ENCODE measurements at places on chromosomes 11 and 22. TPM values are rescaled to one million over a fixed set of nuclear protein-coding genes. Genes with fewer than 3 reads are reported as not detected.

Gene SH3BP1
- total RNA-seq, result 3.8 TPM

Gene CLMP
- total RNA-seq, result 184 TPM

Gene SIRT3
- 20.1 TPM for total RNA-seq

Gene RFPL2
- not detected for total RNA-seq

DNA sequence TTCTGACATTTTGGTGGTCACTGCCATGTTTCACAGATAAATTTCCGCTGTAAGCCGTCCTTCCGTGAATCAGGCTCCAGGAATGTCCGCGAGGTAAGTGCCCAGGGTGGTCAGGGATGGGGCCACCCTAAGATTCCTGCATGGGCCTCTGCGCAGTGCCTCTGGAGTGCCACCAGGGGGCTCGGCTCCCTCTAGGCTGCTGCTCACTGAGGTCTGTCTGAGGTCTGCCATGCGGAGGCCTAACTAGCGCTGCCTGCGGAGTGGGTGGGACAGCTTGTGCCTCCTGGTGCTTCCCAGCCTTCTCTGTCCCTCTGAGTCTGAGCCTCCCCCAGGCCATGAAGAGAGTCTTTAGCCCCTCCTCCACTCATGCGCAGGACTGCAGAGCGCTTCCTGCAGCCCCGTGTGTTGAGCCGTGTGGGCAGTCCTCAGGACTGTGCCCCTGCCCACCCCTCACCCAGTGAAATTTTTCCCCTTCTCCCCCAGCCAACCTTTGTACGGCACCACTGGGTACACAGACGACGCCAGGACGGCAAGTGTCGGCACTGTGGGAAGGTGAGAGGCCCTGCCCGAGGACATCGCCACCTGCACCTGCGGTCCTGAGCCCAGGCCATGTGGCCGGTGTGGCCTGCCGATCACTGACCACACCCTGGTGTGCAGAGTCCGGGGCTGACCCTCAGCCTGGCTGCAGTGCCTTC is 11.9 kb upstream of the MDK start:
- no peak for DNase-seq

GRCh38 chr11:111633248-111633647 is 31.0 kb downstream of the SIK2 start:
- no peak for DNase-seq

DNA sequence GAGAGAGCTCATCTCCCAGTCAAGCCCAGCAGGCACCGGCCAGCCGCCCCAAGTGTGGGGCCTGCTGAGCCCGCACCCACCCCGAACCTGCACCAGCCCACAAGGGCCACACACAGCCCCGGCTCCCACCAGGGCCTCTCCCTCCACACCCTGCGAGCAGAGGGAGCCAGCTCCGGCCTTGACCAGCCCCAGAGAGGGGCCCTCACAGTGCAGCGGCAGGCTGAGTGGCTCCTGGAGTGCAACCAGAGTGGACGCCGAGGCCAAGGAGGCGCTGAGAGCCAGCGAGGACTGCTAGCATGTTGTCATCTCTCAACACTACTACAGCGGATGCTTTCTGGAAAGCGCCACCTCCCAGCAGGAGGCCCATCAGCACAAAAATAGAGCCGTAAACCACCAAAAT is 10.9 kb downstream of the DEFB108B start:
- DNase-seq, result no peak

DNA sequence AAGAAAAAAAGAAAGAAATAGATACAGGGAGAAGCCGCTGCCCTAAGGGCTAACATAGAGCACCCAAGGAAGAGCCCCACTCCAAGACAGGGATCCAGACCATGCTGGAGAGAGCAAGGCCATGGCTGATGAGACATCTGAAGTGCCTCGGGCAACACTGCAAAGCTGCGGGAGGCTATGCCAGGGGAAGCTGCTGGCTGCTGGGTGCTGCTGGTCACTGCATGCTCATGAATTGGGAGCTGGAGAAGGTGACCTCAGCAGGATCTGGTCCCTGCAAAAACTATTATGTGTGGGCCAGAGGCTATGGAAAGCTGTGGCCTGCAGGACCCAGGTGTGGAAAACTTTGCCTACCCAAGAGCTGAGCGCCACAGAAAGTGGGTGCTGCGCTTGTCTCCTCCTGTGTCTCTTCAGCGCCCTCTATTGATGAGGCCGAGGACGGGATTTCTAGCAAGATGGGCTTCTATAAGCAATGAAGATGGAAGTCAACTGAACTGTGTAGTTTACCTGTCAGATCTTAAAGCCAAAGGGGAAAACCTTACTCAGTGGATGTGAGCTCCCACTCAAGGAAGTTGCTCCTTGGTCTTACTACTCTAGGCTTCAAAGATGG is 17.3 kb upstream of the SLC29A2 start:
- no peak for DNase-seq

- no peak for DNase-seq
Observed at GRCh38 chr11:20367313-20367948, 3.9 kb downstream of the HTATIP2 start.

Gene FTH1
- total RNA-seq, result 2,458 TPM

DNA sequence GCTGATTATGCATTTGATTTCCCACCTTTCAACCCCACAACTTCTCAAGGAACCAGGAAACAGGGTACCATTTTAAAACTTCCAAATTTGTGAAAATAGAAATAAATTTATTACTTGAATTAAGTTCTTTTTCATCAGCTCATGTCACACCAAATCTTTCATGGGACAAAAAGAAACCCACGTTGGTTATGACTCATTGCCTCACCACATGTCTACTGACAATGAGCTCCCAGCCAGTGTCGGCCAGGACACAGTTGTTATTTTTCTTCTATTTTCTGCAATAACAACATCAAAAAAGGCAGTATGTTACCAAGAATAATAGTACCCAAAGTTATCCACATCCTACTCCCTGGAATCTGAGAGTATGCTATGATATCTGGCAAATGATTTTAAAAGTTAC is 17.3 kb downstream of the MS4A6A start:
- DNase-seq, result no peak

Gene CATSPER1
- not detected for total RNA-seq

GRCh38 chr22:29339381-29340235 is 24.1 kb upstream of the RASL10A start:
- no peak for DNase-seq

Gene GLB1L3
- 0.32 TPM for total RNA-seq

Gene CCDC188
- 0.45 TPM for total RNA-seq

- DNase-seq, result no peak
Observed at GRCh38 chr22:42431401-42432019, 693 bp downstream of the NFAM1 start.

GRCh38 chr22:38832005-38832978 is 11.5 kb downstream of the NPTXR start:
- DNase-seq, result no peak

- no peak for DNase-seq
Observed at GRCh38 chr11:70783356-70783755, 385.0 kb downstream of the CTTN start.

DNA sequence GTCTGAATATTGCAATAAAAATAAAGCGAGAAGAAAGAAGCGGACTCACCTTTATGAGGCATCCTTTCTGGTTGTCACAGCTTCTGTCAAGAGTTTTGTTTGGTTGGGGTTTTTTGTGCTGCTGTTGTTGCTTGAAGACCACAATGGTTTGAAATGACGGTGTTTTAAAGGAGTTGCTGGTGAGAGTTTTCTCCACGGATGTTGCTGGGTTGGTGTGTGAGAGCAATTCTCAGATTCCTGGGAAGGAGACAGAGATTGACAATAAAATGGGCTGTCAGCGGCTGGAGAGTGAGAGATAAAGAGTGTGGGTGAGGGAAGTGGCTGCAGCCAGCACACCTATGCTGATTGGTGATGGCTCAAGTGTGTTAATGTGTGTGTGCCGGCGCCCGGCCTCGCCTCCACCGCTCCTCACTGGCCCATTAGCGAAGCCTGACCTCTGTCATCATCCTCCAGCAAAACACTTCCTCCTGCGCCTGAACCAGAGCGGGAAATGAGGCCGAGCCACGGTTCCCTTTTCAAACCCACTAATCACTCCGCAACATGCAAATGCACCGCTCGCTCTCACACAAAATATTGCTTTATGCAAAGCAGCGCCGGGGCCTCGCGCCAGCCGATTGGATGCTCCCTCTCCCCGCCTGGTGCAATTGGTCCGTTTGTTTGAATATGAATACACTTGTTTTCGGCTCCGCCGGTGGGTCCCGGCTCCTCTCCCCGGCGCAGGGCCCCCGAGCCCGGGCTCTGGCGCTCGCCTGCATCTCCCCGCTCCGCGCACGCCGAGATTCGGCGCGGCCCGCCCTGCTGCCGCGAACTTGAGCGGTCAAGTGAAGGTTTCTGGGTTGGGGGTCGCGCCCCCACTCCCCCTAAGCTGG is at the start of gene PAX6:
TSS of gene PAX6 (minus strand) at position 544 of the 869 bp plus-strand sequence. CDS start 4,911 bp downstream, outside the sequence.
- no peak for DNase-seq

GRCh38 chr11:95245581-95245980 is 14.6 kb upstream of the SESN3 start:
- DNase-seq, result no peak

Data from esophagus muscularis mucosa (tissue), 4 donors.